ENCODE measurements at places on chromosomes 12 and 14.
A peak's percentile ranks its signal among the peaks of the same experiment; 100 is the strongest.

DNA sequence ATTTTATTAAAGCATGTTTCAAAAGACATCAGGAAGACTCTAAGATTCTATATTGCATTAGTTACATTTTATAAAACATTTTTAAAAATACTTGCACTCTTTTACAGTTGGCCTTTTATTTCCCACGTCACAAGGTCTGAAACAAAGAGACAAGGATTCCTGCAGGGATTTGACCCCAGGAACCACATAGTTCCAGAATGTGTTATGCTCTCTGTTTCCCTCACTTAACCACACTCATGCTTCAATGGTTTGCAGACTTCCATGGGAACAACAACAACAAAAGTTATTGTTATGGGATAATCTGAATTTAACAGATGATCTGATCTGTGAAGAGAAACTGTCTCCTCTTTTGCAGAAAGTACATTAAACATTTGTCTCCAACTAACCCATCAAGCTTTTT lies 104.3 kb upstream of the PPFIA2 start:
- no peak for DNase-seq

DNA sequence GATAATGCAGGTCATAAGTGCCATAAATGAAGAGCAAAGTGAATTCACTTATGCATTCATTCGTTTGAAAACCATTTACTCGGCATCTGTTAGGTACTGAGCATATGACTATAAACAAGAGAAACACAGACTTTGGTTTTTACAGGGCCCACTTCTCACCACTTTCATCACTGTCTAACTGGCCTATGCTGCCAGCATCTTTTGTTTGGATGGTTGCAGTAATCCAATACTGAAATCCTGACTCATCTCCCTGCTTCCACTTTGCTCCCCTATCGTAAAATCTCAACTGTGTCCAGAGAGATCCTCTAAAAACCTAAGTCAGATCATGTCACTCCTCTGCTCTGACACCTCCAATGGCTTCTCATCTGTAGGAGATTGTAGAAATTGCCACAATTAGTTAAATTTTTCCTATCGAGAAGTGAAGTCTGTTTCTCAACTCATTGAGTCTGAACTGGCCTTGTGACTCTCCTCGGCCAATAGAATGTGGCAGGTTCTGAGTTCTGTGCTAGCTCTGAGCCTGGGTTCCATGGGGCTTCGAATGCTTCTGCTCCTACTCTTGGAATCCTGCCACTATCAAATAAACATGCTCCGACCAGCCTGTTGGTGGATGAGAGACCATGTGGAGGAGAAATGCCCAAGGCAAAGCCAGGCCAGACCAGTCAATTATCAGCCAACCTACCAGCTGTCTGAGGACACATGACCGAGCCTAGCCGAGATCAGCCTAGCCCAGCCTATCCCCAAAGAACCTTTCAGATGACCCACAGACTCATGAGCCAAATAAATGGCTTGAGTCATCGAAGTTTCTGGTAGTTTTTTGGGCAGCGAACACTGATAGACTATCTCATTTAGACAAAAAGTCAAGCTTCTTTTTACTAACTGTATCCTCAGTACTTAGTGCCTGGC lies 2.2 kb upstream of the BATF start:
- DNase-seq: peak; percentile 10

DNA sequence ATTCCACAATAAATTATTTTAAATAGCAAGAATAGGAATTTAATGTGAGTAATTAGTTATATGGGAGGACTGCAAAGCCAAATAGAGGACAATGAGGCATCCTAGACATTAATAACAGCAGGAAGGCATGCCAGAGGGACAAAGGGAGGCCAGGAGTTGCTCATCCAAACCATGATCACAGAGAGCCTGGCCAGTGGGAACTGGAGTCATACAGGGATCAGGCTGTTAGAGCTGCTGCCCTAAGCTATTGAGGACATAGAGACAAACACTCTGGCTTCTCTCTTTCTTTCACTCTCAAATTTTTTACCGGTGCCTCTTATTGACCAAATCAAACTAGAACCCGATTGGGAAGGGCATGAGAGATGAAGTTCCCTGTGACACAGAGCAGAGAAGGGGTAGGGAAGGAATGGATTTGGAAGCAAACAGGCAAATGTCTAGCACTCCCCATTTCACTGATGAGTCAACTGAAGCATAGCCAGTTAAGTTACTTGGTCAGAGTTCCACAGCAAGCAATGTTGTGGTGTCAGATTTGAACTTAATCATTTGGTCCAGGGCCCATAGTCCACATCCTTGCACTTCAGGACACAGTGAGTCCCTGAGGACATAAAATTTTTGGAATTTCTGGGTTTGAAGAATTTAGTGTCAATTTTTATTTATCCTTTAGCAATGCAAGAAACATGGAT lies 17.9 kb upstream of the CFAP54 start:
- DNase-seq: peak; percentile 62

DNA sequence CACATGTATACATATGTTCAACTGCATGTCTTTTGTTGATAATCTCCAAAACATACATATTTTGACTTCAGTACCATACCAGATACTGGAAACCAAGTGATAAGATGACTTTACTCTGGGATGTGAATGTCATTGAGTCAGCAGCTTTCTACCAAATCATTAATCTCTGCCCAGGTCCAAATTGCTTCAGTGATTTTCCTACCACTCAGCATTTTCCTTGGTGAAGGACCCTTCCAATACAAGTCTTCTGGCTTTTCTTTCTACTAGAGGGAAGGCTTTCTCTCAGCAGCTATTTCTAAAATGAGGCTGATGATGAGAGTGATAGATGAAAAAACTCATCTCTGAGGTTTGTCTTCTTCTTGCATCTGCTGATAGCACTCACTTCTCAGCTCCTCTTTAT lies 1008.5 kb downstream of the NRXN3 start:
- DNase-seq: no peak

Data from GM04504 (cell line).